ENCODE measurements at places on chromosomes 4 and X.

DNA sequence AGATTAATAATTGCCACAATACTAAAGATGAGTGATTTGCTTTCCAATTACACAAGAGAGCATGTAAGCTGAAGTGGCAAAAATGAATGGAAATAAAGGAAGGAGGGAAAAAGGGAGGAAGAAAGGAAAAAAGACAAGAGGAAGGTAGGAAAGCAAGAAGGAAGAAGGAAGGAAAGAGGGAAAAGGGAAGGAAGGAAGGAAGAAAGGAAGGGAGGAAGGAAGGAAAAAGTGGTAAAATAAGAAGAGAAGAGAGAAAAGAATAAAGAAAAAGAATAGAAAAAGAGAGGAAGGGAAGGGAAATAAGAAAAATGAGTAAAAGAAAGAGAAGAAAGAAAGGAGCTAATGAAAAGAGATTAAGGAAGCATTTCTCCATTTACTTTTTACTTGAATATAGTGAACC is 4.6 kb downstream of the NDST4 start:
- DNase-seq, result no peak

GRCh38 chr4:74456056-74456744 is 11.3 kb downstream of the AREG start:
- no peak for DNase-seq

DNA sequence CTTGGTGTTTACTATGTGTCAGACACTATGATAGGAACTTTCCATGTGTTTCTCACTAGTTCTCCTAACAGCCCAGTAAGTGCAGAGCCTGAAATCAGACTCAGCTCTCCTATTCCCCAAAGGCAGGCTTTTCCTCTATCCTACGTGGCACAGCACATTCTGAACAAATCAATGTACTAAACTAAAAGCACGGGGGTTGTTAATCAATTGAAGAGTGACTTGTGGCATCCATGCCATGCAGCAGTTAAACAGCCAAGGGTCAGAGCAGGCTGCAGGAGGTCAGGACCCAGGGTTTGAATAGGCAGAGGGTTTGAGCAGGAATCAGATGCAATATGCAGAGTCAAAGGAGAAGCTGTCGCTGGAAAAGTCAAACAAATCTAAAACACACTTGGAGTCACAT is 289.7 kb upstream of the LDB2 start:
- no peak for DNase-seq

DNA sequence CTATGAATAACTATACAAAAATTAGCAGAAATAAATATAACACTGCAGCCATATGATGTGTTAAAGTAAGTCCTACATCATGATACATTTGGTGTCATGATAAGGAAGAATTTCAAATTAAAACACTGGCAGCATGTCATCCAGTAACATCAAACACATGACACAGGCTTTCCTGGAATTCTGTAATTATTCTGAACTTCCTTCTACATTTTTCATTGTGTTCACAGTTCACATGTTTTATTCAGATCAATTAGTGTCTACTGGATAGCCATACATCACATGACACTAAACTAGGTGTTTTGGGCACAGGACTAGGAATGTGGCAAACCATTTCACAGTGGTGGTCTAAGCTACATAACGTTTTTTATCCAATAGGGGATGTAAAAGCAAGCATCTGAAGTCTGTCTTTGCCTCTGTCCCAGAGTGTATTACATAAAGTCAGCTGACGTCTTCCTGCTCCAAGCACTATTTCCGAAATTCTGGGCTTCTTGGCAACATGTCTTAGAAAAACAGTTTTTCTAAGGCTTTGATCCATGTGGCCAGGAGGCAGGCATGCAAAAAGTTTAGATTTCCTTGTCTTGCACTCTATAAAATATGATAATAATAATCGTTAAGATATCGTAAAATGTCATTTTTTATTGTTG is 707.9 kb downstream of the CENPC start:
- DNase-seq, result no peak

- DNase-seq, result no peak
Measured at GRCh38 chr4:165583341-165583740, 204.5 kb downstream of the CPE start.

DNA sequence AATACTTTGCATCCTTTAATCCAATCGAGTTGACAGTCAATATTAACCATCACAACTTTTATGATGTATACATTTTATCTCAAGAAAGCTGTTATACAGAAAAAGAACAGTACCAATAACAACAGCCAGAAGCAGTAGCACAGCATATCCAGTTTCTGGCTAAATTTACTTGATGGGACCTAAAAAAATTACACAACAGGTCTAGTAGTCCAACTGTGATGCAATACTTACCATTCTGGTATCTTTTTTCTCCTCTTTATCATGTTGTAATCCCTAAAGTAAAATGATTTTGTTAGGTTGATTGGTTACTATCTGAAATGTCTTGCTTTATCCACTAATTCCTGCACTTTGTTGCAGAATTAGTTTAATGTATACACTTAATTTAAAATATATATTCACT is 1150.6 kb downstream of the FAT4 start:
- no peak for DNase-seq

DNA sequence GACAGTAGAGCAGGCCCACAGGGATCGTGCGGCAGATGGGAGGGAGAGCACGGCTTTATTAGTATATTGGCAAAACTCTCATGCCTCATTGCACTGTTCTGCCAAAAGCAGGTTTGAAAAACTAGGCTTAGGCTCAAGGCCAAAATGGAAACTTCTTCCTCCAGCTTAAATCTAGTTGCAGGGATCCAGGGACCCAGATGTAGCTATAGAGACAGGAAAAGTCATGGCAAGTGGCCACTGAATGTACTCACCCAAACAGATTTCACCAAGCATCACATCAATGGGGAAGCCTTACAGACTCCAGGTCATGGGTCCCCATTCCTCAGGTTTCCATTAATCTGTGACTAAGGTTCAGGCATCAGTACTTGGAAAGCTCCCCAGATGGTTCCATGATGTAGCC is 149.2 kb downstream of the STK32B start:
- DNase-seq, result no peak

DNA sequence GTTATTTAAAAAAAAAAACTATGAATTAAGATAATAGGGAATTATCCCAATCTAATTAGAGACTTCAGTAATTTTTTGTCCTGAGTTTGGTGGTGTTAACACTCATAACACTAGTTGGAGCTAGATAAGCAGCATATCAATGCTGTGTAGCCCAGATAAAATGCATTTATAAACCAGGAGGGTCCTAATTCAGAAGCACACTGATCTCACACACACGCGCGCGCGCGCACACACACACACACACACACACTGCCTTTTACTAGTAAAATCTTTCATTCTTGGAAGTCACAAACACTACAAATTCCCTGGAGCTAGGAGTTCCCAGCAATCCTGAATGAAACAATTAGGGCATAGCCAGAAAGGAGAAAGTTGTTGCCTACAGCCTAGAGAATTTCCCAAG is 3.2 kb downstream of the UNC5C start:
- DNase-seq, result no peak

DNA sequence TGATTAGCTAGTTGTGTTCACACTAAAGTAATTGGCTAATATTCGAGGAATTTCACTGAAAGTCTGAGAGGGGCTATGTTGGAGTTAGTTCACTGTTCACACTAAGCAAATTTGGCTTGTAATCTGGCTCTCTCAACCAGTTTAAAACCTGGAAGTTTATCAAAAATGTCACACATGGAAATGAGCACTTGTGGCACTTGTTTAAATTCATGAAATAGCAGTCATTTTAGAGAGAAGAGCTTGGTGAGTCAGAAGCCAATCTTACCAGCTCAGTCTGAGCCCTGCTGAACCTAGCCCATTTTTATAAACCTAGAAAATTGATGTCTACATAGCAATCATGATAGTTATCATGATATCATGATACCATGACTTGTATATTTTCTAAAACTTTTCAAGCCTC is 90.7 kb upstream of the JADE1 start:
- no peak for DNase-seq

- DNase-seq, result peak; percentile 29
Measured at GRCh38 chrX:119482481-119483480, 14.5 kb downstream of the SLC25A5 start.

DNA sequence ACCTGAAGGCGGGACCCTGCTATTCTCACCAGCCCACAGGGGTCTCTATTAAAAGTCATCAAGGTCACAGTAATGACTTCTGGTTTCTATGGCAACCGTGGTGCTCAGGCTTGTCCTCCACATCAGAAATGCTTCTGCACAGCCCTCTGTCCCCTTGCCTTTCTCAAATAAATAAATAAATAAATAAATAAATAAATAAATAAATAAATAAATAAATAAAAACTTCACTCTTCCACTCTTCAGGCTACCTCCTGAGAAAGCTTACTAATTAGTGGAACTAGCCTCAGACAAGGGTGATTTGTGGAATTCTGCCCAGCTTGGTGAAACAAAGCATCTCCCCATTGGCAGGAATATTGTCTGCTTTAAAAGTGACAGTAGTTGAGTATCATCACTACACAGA is 5.5 kb upstream of the RAB40A start:
- DNase-seq, result no peak

GRCh38 chr4:59643682-59644081 is 1556.4 kb upstream of the ADGRL3 start:
- no peak for DNase-seq

GRCh38 chr4:139593091-139593564 is 37.1 kb upstream of the SETD7 start:
- DNase-seq, result no peak

GRCh38 chr4:122882857-122883735 is 39.3 kb downstream of the NUDT6 start:
- DNase-seq, result no peak

DNA sequence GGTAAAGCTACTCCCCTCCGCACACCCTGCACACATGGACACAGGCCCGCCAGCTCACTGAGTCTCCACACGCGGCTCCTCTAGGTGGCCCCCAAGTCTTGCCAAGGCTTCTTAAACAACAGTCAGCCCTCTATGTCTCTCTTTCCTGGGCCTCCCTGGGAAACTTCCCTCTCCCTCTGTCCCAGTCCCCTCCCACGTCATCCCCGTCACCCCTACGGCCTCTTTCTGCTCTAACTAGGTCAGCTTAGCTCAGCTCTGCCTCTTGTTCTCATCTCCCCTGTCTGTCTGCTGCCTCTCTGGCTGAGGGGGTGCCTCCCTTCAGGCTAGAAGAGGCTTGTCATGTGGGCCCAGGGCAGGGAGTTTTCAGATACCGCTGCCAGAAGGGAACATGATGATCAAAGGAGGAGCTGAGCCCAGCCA is 38.8 kb downstream of the SEPTIN6 start:
- no peak for DNase-seq

DNA sequence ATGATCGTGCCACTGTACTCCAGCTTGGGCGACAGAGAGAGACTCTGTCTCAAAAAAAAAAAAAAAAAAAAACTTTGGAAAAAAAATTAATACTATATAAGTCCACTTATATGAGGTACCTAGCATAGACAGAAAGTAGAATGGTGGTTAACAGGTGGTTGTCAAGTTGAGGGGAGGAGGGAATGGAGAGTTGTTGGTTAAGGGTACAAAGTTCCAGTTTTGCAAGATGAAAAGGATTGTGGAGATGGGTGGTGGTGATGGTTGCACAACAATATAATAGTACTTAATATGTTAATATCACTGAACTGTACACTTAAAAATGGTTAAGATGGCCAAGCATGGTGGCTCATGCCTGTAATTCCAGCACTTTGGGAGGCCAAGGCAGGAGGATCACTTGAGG is 4.1 kb upstream of the IL9R start:
- no peak for DNase-seq

DNA sequence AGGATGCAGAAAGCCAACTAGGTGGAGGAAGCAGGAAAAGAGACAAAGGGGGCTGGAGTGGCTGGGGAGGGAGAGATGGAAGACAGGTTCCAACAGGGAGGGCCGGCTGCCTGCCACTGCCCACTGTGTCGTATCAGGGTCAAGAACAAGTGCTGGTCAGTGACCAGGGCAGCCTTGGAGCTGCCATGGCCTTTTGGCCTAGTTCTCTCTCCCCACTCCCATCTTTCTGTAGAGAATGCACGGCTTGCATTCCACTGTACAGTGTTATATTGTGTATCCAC is 11.9 kb downstream of the L1CAM start:
- no peak for DNase-seq

DNA sequence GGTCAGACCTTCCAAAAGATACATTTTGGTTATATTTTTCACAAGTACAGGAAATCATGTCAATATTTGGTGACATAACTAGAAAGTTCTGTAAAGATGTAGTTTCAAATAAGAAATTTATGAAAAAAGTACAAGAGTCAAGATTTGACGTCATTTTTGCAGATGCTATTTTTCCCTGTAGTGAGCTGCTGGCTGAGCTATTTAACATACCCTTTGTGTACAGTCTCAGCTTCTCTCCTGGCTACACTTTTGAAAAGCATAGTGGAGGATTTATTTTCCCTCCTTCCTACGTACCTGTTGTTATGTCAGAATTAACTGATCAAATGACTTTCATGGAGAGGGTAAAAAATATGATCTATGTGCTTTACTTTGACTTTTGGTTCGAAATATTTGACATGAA is 536 bp downstream of the UGT2B7 start:
- no peak for DNase-seq

- DNase-seq, result no peak
Measured at GRCh38 chrX:97446298-97446882, 562.7 kb downstream of the RPA4 start.

DNA sequence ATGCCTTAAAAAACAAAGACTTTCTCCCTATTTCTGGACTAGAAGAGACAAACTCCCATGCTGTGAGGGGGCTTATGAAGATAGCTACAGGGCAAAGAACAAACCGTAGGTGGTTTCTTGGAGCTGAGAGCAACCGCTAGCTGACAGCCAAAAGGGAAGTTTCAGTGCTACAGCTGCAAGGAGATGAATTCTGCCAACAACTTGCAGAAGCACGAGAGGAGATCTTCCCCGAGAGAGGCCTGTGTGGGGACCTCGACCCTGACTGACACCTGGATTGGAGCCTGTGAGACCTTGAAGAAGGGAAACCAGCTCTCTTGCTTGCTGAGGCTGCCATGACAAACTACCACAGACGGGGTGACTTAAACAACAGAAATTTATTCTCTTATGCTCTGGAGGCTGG is 183.8 kb upstream of the VCX3A start:
- DNase-seq, result no peak

DNA sequence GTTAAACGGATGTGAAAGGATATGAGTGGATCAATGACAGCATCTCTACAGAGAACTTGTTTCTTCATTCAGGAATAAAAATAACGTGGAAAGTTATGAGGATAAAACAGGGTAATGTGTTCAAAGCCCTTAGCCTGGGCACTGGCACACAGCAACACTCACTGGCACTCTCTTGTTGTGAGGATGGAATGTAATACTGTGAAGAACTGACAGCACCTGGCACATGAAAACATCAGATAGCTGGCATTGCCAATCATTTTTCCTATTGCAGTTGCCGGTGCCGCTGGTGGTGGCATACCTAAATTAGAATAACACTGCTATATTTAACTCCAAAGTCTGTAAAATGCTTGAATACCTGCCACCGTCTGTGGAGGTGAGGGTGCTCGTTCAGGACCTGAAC is 1061.2 kb downstream of the DMD start:
- DNase-seq, result no peak

DNA sequence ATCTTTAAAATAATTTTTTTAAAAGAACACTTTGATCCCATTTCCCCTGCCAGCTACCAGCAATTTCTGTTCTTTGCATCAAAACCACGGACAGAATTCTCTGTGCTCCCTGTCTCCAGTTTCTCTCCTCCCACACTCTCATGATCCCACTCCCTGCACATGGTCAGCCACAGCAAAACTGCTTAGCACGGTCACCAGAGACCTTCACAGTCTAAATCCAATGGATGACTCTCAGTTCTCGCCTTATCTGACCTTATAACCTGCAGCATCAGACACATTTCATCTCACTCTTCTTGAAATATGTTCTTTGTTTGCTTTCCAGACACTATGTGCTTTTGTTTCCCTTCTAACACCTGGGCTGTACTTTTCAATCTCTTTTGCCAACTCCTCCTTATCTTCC is 131.5 kb downstream of the NR3C2 start:
- DNase-seq, result no peak

All from stimulated activated CD8-positive, alpha-beta memory T cell treated with anti-CD3 and anti-CD28 coated beads, Interleukin-7, amount 100 ng/mL, for 1 hour (primary cell).